ENCODE measurements at places on chromosomes 3 and 15.

GRCh38 chr3:35832140-35832571 is 192.8 kb downstream of the ARPP21 start:
- DNase-seq, result no peak

GRCh38 chr15:82871832-82872484 is 62.5 kb downstream of the WHAMM start:
- no peak for DNase-seq

DNA sequence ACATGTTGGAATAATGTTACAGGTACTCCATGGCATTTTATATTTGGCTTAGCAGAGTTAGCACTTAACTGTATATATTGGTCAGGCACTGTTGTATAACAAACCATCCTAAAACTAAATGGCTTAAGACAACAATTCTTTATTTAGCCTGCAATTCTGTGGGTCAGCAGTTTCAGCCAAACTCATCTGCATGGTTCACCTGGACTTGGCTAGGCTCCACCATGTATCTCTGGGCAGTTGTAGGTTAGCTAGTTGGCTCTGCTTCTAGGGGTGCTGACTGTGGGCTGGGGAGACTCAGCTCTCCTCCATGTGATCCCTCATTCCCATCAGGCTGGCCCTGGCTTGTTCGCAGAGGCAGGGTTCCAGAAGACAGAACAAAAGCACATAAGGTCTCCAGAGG is 34.4 kb downstream of the RARB start:
- no peak for DNase-seq

- DNase-seq, result no peak
These were observed 26.8 kb downstream of the RPN1 start for GRCh38 chr3:128623762-128624176.

DNA sequence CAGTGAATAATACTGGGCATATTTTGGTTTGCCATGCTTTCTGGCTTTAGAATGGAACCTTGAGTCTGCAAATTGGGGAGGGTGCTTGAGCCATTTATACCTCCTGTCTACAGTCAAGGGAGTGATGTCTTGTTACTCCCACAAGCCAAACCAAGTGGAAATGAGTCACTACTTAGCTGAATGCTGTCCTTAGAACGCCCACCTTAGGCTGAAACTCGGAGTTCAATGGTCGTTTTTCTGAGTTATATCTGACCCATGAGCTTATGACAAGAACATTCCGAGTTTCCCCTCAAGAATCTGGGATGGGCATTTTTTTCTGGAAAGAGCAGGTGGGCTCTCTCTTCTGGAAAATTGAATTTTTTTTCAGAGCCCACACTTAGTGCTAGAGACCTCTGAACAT is 17.4 kb upstream of the CLDN18 start:
- DNase-seq, result no peak

- no peak for DNase-seq
These were observed 37.1 kb downstream of the SEC22C start for GRCh38 chr3:42544492-42545283.

DNA sequence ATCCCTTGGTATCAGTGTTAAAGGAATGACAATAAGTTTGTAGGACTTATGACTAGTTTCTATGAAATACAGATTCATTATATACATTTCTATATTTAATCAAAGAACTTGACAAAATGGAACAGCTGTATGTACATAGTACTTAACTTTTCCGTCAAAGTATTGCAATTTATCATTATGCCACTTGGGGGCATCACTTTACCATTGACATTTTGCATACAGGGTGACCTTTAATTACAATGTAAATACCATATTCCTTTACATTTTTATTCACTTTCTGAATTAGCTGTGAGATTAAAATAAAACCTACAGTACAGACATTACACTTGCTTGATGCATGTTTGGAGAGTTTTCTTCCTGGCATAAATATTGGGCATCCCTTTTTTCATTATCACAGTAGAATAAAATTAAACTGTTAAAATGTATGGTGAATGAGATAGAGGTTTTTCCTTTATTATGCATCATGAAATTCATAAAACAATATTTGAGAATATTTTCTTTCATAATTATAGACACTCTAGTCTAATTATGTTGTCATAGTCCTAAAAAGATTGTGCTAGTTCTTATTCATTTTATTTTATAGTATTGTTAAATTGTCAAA is 6.9 kb downstream of the NEK11 start:
- peak; percentile 63 for DNase-seq

DNA sequence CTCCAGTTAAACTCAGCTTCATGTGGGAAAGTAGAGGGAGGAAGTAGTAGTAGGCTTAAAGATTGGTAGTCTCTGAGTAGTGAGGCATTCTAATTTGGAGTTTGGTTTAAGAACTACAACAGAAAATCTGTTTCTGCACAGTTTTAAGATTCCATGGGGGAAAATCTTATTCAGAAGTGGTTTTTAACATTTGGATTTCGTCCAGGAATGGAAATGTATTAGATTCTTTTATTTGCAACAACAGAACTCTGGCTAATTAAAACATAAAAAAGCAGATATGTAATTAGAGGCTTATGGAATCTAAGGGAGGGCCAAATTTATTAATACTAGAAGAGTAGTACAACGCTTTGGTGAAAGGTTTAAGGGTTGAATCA is 36.0 kb downstream of the NECTIN3 start:
- no peak for DNase-seq

- DNase-seq, result no peak
These were observed 85.9 kb downstream of the FEZF2 start for GRCh38 chr3:62287392-62287927.

GRCh38 chr15:31357148-31357547 is 30.5 kb downstream of the KLF13 start:
- DNase-seq, result no peak

GRCh38 chr15:60801395-60801794 is 322.5 kb upstream of the ICE2 start:
- no peak for DNase-seq

- DNase-seq, result no peak
These were observed 251.8 kb upstream of the SUCLG2 start for GRCh38 chr3:67906261-67906660.
